ENCODE measurements at places on chromosomes 4 and X.

DNA sequence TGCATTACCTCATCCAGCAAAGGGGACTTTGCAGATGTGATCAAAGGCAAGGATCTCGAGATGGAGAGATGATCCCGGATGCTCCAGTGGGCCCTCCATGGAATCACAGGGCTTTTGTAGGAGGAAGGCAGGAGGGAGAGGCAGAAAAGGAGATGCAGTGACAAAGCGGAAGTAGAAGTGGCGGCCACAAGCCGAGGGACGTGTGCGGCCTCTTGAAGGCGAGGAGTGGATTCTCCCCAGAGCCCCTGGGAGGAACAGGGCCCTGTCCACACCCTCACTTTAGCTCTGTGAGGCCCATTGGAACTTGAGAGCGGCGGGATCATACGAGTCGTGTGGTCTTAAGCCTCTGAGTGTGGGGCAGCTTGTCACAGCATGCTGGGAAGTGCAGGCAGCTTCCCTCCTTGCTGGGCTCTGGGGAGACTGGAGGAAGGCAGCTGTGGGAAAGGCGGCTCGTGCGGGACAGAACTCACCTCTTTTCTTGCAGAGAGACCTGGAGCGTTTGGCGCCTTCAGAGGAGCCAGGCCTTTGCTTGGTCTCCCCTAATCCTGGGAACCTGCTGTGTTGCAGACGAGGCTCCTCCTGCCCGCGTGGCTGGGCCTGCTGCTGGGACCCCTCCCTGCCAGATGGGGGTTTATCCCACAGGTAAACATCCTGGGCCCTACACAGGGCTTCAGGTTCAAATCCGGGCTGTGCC lies 10.2 kb downstream of the SH3TC1 start:
- DNase-seq = no peak

- no peak for DNase-seq
Observed at GRCh38 chr4:74438661-74439060, 6.3 kb upstream of the AREG start.

GRCh38 chrX:11105080-11105479 lies 6.1 kb upstream of the HCCS start:
- no peak for DNase-seq

DNA sequence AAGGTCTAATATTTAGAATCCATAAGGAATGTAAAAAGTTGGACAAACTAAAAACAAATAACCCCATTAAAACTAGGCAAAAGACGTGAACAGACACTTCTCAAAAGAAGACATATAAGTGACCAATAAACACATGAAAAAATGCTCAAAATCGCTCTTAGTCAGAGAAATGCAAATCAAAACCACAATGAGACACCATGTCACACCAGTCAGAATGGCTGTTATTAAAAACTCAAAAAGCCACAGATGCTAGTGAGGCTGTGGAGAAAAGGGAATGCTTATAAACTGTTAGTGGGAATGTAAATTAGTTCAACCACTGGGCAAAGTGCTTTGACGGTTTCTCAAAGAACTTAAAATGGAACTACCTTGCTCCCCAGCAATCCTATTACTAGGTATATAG lies 674.3 kb upstream of the MAGEB2 start:
- no peak for DNase-seq

- no peak for DNase-seq
Observed at GRCh38 chrX:11429538-11430085, 136.4 kb downstream of the AMELX start.

DNA sequence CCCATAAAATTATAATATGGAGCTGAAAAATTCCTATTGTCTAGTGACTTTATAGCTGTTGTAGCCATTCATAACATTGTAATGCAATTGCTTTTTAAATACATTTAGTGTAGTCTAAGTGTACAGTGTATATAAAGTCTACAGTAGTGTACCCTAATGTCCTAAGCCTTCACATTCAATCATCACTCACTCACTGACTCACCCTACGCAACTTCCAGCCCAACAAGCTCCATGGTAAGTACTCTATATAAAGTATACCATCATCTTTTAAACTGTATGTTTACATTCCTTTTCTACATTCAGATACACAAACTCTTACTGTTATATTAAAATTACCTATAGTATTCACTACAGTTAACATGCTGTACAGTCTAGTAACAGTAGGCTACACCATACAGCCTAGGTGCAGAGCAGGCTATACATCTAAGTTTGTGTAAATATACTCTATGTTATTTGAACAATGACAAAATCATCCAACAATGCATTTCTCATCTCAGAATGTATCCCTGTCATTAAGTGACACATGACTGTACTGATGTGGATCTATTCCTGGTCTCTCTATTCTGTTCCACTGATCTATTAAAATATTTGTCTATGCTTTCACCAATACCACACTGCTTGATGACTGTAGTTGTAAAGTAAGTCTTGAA lies 33.7 kb downstream of the CLOCK start:
- DNase-seq = no peak

GRCh38 chr4:110002326-110002725 lies 89.6 kb downstream of the EGF start:
- DNase-seq = no peak

- DNase-seq = no peak
Observed at GRCh38 chrX:53211391-53211978, 13.5 kb downstream of the KDM5C start.

DNA sequence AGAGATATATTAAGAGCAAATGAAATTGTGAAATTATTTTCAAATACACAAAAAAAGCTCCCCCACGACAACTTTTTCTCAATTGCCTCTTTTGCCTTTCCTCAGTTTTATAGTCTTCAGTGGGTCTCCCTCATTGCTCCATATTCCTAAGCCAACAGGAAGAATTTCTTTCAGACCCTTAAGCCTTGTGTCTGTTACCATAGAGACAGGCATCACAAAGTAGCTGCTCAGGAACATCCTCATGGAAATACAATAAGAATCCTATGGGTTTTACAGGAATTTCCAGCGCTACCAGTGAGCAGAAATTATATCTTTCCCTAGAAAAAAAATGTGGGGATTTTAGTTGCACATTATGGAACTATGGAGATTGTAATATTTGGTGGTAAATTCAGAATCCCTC lies 121.9 kb upstream of the DMD start:
- no peak for DNase-seq

DNA sequence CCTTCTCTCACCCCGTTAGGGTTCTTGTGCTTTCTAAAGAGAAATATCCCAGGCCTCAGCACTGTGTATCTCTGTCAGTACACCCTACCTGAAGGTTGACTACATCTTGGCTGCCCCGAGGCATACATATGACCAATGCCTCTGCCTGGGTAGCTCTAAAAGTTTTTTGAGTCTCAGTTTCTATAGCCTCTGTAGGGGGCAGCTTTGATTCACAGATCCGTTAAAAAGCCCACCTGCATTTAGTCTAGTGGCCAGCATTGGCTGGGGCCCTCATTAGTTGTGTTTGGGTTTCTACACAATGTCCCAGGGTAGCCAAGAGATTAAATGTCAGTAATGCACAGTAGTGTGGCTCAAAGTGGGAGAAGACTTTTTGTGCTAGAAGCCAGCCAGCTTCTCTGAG lies 151.1 kb downstream of the CFAP299 start:
- no peak for DNase-seq

- no peak for DNase-seq
Observed at GRCh38 chrX:154727871-154728270, 23.0 kb downstream of the GAB3 start.

- no peak for DNase-seq
Observed at GRCh38 chr4:169225058-169225751, 45.6 kb downstream of the SH3RF1 start.

- no peak for DNase-seq
Observed at GRCh38 chrX:40166582-40166981, 68.8 kb upstream of the BCOR start.

GRCh38 chrX:39150220-39150619 lies 349.0 kb downstream of the MID1IP1 start:
- DNase-seq = no peak
